T follicular helper cell (primary cell): ENCODE measurements at places on chromosomes 3 and 15.

- no peak for DNase-seq
These were observed 13.1 kb upstream of the SETD5 start for GRCh38 chr3:9384141-9384828.

- DNase-seq: no peak
These were observed 54.2 kb upstream of the ACAD9 start for GRCh38 chr3:128825117-128825725.

GRCh38 chr15:69194025-69194827 is 33.8 kb downstream of the GLCE start:
- no peak for DNase-seq

- no peak for DNase-seq
These were observed 54.7 kb upstream of the ATP13A3 start for GRCh38 chr3:194541483-194541882.

DNA sequence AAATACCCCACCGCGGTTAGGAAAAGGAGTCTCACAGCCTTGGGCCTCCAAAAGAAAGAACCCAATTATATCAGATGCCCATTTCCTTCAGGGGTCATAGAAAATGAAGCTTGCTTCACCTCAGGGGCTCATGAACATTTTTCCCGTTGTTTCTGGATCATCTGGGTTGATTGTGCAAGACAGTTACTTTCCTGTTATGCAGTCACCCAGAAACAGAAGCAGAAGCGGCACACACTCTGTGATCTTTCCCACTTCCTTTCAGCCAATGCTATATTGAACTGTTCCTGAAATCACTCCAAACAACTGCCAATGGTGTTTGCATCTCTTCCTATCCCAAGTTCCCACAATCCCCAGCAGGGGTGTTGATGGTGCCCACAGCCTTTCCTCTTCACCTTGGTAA is 295.6 kb upstream of the RASGRP1 start:
- DNase-seq: no peak
